Vagina (tissue), 2 donors: ENCODE measurements at places on chromosomes 7 and 10. TPM values are rescaled to one million over a fixed set of nuclear protein-coding genes. Genes with fewer than 3 reads are reported as not detected.

Gene ANKRD30A
- total RNA-seq: not detected

Gene RBP4
- total RNA-seq: 36.8 TPM

Gene ZCCHC24
- 57.0 TPM for total RNA-seq

Gene PCLO
- total RNA-seq: 10.8 TPM

Gene TEX36
- total RNA-seq: not detected

Gene DEPP1
- 155 TPM for total RNA-seq

Gene MRC1
- 18.9 TPM for total RNA-seq

Gene HMX2
- total RNA-seq: not detected

Gene GIMAP4
- 25.3 TPM for total RNA-seq

Gene TSC22D4
- 34.6 TPM for total RNA-seq

Gene CD36
- total RNA-seq: 102 TPM

Gene ENTPD7
- total RNA-seq: 6.6 TPM
